ENCODE measurements at places on chromosomes 2 and 18. TPM values are rescaled to one million over a fixed set of nuclear protein-coding genes. Genes with fewer than 3 reads are reported as not detected.

GRCh38 chr2:178865146-178865936 is 58.1 kb upstream of the TTN start:
- DNase-seq, result no peak

- DNase-seq, result no peak
Measured at GRCh38 chr2:237995036-237995435, 28.2 kb downstream of the UBE2F start.

Gene TPO
- total RNA-seq, result 5.8 TPM

Gene ZNF892
- total RNA-seq, result not detected

Gene GKN2
- total RNA-seq, result not detected

Gene CREG2
- total RNA-seq, result under 0.01 TPM
